ENCODE measurements at places on chromosomes 12 and 14.

DNA sequence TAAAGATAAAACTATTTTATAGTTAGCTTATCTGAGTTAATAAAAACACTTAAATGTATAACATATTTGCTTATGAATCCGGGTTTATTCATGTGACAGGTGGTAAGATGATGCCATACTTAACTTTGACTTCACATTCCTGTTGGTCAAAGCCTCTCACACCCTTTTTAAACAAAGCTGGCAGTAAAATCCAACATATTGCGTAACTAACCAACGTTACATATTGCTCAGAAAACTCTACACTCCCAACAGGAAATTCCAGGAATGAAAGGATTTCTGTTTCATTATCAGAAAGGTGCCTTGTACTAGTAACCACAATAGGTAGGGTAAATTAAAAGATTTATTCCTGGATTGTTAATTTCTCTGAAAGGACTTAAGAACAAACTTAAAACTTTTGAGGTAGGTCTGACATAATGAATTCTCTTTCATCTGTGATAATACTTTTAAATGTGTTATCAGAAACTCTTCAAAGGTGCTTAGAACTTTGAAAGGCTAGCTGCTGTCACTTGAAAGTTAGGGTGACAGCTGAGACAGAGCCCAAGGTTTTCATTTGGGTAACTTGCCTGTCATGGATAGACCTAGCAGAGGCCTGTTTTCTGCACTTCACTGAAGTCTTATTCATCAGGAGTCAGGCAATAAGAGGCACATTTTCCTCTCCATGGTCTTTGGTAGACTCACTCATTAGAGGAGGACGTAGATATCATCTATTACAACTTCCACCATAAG lies 23.8 kb upstream of the CATSPERB start:
- H3K27ac ChIP-seq = no peak overlapping the region
- no peaks in the 10 kb centered on the region for H3K27me3 ChIP-seq
- DNase-seq = no peak

GRCh38 chr14:80213602-80214001 lies 2.3 kb upstream of the DIO2 start:
- no peaks in the 10 kb centered on the region for H3K36me3 ChIP-seq
- H3K4me1 ChIP-seq = peaks cover 19% of the 10 kb centered on the region
- no peaks in the 10 kb centered on the region for H3K27me3 ChIP-seq
- peak overlapping the region; percentile 85 for H3K27ac ChIP-seq

GRCh38 chr14:105069522-105069870 lies 4.3 kb upstream of the GPR132 start:
- no peak overlapping the region for H3K27ac ChIP-seq
- H3K36me3 ChIP-seq = no peaks in the 10 kb centered on the region
- no peaks in the 10 kb centered on the region for H3K4me1 ChIP-seq
- H3K4me3 ChIP-seq = no peak overlapping the region

DNA sequence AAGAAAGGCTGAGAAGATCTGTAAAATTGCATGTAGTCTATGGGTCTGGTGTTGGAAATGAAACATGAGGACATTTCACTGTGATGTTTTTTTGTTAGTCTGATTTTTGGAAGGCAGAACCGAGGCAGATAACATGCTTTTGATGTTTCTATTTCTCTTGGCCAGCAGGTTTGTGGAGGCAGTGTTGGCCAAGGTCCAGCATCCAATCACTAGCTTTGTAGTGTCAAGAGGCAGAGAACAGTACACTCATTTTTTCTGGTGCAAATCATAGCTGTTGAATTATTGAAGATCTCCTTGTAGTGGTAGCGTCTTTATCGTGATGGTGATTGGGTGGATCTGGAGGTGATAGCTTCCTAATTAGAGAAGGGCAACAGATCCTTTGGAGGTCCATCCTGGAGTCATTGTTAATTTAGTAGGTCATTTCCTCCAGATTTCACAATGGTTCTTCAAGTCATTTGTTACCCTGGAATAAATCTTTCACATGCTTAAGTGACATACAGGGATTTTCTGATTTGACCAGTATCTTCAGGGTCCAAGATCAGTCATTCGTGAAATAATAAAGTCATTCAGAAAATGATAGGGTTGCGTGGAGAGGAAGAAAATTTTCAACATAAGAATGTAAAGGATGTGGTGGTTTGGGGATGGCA lies 252.4 kb upstream of the CPNE8 start:
- no peaks in the 10 kb centered on the region for H3K27me3 ChIP-seq
- no peaks in the 10 kb centered on the region for H3K36me3 ChIP-seq
- no peaks in the 10 kb centered on the region for H3K4me1 ChIP-seq
- no peak for DNase-seq

- no peaks in the 10 kb centered on the region for H3K4me1 ChIP-seq
- H3K27me3 ChIP-seq = no peaks in the 10 kb centered on the region
- no peak overlapping the region for H3K4me3 ChIP-seq
- H3K27ac ChIP-seq = no peak overlapping the region
- DNase-seq = no peak
These were observed 155.7 kb upstream of the BTG1 start for GRCh38 chr12:92301356-92301755.

- no peak for DNase-seq
- peak overlapping the region; percentile 99 for H3K27ac ChIP-seq
- H3K4me1 ChIP-seq = peaks cover 75% of the 10 kb centered on the region
- no peaks in the 10 kb centered on the region for H3K27me3 ChIP-seq
These were observed 615 bp downstream of the TARBP2 start for GRCh38 chr12:53501615-53502181.

GRCh38 chr12:2606186-2606910 lies 188.4 kb upstream of the FKBP4 start:
- H3K4me1 ChIP-seq = no peaks in the 10 kb centered on the region
- no peaks in the 10 kb centered on the region for H3K36me3 ChIP-seq
- no peaks in the 10 kb centered on the region for H3K27me3 ChIP-seq

DNA sequence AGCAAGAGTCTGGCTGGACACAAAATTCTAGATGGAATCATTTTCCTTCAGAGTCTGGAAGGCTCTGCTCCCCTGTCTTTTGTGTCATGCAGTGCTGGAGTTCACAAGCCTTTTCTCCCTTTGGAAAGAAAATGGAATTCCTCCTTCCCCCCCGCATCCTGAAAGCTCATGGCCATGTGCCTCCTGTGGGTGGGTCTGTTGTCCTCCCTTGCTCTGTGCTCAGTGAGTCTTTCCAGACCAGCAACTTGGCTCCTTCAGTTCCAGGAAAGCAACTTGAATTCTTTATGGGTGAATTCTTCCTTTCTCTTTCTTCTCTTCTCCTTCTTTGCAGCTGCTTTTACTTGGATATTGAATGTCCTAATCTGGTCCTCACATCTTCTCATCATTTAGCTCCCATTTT lies 70.2 kb downstream of the TUNAR start:
- no peaks in the 10 kb centered on the region for H3K27me3 ChIP-seq
- no peaks in the 10 kb centered on the region for H3K36me3 ChIP-seq
- H3K4me3 ChIP-seq = no peak overlapping the region
- DNase-seq = no peak
- H3K4me1 ChIP-seq = no peaks in the 10 kb centered on the region

All from vagina (tissue), 2 donors.